ENCODE measurements at places on chromosomes 3 and 15.

DNA sequence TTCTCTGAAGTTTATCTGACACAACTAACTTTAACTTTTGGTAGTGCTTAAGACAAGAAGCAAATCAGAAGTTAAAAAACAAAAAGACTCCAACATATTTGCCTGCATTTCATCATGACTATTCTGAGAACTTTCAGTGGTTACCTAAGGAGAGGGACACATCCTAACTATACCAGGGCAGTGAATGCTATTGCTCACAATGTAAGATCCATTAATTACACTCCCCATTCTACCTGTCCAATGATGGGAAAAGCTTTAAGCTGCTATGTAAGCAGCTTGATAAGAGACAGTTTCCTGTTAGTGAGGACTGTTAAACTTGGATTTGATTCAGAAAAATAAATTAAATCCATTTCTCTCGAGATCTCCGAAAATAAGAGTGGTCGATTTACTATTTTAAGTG is 37.5 kb downstream of the SERPINI1 start:
- no peak for DNase-seq

- DNase-seq = no peak
These were observed 3.3 kb downstream of the PAK6 start for GRCh38 chr15:40242213-40242599.

DNA sequence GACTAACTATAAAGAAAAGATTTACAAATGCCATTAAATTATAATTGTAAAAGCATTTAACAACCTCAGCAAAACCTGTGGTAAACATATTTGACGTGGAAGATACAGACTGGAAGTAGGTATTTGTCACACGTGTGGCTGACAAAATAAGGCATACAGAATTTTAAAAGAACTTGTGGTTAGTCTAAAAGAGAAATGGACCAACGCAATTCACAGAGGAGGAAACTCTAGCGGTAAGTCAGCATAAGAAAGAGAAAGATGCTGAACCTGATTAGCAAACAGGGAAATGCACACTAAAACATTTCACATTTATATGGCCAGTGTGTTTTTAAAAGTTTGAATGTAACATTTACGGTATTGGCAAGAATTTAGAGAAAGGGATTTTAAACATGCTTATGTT is 35.3 kb downstream of the KCNH8 start:
- no peak for DNase-seq

- no peak for DNase-seq
These were observed 9.8 kb upstream of the SUCNR1 start for GRCh38 chr3:151863611-151864010.

DNA sequence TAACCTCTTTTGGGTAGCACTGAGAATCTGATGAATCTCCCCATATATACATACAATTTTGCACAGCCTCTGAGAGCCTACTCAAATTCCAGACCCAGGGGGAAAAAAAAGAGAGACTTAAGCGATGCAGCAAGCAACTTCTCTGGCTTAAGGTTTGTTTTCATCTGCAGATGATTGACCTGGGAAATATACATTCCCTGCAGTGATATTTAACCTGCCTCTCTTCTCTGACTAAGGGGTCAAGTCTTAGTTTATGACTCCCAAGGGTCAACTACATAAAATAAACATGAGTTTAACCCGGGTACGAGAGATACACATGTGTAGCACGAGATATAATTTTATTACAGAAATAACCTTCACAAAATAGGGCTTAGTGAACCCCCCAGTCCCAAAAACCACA is 737.8 kb downstream of the TUSC7 start:
- DNase-seq = no peak

DNA sequence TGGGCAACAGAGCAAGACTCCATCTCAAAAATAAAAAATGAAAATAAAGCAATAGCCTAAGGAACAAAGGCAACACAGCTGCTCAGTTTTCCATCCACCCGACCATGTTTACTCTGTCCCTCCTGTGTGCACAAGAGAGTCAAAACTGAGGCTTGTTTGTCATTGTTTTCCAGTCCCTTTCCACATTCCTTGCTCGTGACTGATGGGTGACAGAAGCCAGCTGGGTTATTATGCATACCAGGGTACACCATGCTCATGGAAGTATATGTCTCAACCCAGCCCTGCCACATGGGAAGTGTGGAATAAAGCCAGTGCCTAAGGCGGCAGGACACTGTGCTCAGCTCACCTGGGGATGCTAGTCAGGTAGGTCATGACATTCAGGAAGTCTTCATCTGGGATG is 49.5 kb downstream of the MCF2L2 start:
- no peak for DNase-seq

GRCh38 chr15:97867870-97868269 is 92.6 kb upstream of the ARRDC4 start:
- DNase-seq = no peak

DNA sequence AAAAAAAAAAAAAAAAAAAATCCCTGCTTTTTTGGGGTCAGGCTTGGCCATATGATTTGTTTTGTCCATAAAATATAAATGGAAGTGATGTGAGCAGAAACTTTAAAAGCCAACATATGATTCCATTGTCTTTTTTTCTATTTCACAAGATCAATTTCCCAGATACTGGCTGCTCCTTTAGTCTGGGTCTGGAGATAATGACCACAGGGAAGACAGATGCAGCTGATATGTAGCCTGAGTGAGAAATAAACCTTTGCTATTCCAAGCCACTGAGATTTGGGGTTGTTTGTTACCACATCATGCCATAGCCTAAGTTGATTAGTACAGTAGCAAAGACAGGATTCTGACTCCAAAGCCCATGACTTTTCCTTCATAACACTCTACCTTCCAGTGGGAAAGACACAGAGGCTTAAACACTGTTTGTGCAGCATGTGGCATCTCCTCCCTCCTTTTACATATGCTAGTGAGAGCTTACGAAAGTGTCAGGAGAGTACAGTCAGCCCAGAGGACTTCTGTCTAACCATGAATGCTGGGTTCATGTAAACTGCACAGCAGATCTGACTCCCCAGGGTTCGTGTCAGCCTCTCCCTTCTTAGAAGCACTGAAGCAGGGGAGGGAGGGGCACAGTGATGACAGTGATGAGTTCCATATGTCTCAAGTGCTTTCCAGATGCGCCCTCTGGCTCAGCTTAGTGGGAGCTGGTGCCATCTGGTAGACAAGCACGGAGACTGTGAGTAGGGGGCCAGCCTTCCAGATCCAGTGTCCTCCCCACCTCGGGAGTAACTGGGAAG is 36.7 kb upstream of the SLC7A14 start:
- DNase-seq = no peak

GRCh38 chr3:46484388-46484787 is 13.4 kb upstream of the RTP3 start:
- DNase-seq = no peak

DNA sequence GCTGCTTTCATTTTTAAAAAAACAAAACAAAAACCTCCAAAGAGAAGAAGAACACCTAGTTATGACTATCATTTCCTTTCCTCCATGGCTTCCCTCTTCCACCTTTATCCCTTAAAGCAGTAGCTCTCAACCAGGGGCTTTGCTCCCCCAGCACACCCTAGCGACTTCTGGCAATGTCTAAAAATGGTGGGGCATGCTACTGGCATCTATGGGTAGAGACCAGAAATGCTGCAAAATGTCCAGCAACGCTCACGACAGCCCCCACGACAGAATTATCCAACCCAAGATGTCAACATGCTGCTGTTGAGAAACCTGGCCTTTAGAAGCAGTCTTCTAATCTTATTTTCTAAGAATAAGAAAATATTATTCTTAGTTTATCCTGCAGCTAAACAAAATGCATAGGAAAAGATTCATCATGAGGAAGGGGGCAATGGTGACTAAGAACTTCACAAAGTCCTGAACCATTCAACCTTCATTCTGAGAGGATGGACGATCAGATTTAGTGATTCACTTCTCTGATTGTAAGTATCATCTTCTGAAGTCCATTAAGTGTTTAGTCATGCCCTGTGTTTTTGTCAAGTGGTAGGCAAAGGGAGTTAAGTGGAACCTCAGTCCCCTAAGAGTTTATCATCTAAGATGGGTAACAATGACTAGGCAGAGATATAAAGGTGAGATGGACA is 81.7 kb downstream of the CCNL1 start:
- no peak for DNase-seq

DNA sequence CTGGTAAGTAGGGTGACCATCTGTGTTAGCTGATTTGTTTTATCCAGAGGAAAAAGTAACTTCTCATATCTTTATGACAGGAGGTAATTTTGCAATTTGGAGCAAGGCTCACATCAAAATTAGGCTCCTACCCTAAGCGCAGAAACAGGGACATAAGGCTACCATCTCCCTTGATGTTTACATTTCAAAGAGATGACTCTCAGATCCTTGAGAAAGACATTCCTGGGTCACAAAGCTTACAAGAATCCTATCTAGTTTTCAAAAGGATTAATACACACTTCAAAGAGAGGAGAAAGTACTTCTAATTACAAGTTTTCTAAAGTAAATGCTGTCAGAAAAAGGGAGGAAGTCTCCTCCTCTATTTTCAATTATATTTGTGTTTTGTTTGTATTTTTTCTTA is 7.0 kb downstream of the ZPLD1 start:
- no peak for DNase-seq

- DNase-seq = no peak
These were observed 41.9 kb upstream of the ABHD10 start for GRCh38 chr3:111936967-111937366.

- DNase-seq = no peak
These were observed 110.0 kb downstream of the AQP9 start for GRCh38 chr15:58247855-58248842.

DNA sequence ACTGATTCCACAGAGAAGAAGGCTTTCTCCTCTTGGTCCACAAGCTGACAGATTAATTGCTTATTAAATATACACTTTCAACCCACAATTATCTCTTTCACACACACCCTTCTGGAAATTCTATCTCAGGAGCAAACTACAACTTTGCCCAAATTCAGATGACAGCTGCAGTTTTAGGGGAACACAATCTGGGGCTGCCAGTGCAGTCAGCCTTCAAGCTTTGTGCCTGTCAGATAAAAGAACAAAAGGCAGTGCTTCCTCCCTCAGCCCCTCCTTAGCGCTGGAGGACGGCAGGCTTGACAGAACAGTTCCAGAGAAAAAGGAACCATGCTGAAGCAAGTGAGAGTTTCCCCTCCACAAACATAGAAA is 99.6 kb downstream of the TMCC1 start:
- no peak for DNase-seq

- no peak for DNase-seq
These were observed 33.9 kb upstream of the MBNL1 start for GRCh38 chr3:152234657-152235375.

DNA sequence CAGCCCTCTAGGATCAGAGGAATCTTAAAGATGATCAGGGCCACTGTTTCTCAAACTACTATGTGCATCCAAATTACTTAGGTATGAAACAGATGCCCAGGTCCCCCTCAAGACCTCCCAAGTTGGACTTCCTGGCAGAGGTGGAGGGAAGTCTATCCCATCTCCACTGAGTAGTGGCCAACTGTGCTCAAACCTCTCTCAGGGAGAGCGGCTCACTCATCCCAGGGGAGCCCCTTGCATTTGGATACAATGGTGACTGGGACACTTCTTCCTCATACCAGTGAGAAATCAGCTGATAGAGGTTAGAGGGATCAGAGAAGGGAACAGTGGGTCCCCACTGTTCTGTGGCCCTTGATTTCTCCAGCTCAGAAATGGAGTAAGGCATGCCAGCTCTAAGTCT is 8.7 kb upstream of the WNT7A start:
- no peak for DNase-seq

- DNase-seq = no peak
These were observed 36.1 kb downstream of the PTH1R start for GRCh38 chr3:46913644-46914043.

DNA sequence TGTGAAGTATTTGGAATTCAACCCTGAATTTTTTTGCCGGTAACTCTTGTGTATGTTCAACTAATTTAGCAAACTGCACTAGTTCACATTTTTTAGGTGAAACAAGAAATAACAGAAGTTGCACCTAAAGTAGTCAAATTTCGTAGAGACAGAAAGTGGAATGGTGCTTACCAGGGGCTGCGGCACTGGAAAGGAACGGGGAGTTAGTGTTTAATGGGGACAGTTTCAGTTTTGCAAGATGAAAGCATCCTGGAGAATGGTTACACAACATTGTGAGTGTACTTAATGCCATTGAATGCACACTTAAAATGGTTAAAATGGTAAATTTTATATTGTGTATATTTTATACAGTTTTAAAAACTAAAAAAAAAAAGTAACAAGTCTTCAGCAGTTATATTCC is 27.4 kb downstream of the PPARG start:
- no peak for DNase-seq

GRCh38 chr3:108287146-108287545 is 9.2 kb upstream of the HHLA2 start:
- no peak for DNase-seq

DNA sequence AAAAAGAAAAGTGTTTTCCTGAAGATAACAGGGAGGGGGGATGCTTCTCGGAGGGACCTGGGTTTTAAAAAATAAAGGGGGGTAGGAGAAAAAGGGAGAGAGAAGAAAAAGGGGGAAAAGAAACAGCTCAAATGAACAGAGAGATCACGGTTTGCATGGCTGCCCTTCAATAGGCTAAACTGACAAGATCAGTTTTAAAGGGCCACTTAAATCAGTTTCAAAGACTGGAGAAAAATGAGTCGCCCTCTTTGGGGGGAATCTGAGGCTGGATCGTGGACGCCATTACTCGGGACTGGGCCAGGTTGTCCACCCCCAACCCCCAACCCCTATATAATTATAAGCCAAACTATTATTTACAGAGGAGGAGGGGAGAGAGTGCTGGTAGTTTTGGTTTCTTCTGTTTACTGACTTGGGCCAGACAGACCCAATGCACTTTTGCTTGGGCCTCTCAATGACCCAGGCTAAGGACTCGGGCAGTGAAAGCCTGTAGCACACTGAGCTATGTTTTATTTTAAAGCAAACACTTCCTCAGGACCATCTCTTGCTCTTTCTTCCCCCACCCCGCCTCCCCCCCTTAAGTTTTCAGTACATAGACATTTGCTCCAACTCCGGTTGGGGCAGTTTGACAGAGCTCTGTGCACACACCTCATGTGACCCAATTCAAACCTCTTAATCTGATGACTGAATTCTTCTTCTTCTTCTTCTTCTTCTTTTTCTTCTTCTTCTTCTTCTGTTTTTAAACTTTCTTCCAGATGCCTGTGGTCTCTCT is 6.3 kb downstream of the NR2F2 start:
- no peak for DNase-seq

GRCh38 chr3:120202363-120202762 is 82.7 kb downstream of the GPR156 start:
- DNase-seq = no peak

DNA sequence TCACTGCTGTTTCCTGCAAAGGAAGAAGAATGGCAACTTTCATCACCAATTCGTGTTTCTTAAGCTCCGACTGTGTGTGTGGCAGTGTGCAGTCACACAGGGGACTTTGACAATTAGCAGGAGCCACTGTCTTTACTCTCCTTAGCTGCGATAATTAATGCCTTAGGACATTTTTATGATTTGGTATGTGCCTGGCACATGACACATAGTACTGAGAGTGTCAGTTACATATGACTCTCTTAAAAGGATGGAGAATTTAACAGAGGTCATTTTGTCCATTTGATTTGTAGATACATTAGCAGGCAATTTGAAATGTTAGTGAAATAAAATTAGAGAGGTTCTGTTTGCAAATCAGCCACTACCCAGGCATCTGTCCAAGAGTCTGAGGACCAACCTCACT is 128.9 kb upstream of the VEPH1 start:
- DNase-seq = no peak
